T1000 (cell line): ENCODE measurements at places on chromosomes 3 and 15.

- DNase-seq, result no peak
Measured at GRCh38 chr15:76184650-76185035, 124.9 kb downstream of the TMEM266 start.

DNA sequence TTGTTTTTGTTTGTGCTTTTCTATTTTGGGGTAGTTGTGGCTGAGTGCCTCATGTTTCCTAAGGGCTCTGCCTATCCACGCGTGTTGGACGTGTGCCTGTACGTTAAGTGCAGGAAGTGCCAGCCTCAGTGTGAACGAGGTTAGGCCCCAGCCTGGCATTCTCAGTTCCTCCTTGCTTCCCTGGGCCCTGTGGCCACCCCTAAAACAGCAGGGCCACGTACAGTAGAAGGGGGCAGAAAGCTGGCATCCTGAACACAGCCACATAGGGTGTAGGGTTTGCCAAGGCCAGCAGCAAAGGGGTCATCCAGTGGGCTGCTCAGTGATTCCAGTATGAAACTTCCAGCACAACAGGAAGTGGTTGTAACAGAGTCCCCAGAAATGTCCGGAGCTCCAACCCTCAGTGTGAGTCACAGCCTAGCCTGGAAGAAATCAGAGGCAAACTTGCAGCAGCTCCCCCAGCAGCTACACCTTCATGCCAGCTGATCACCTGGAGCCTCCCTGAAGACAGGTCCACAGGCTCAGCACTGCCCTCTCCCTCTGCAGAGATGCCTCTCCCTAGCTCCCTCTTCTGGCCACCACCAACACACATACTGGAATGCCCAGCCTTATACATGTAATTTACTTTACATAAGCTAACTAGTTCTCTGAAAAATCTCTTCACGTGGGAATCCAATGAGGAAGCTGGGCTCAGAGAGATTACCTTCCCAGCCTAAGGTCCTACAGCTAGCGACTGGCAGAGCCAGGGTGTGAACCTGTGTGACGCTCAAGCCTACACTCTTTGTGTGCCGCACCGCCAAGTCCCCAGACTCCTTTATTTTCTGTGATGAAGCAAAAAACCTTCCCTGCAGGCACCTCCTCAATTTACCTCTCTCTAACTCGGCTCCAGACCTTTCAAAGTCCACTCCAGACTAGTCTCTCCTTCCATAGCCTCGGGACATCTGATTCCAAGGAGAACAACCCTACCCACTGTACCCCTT is 26.6 kb downstream of the ILDR1 start:
- DNase-seq, result no peak

DNA sequence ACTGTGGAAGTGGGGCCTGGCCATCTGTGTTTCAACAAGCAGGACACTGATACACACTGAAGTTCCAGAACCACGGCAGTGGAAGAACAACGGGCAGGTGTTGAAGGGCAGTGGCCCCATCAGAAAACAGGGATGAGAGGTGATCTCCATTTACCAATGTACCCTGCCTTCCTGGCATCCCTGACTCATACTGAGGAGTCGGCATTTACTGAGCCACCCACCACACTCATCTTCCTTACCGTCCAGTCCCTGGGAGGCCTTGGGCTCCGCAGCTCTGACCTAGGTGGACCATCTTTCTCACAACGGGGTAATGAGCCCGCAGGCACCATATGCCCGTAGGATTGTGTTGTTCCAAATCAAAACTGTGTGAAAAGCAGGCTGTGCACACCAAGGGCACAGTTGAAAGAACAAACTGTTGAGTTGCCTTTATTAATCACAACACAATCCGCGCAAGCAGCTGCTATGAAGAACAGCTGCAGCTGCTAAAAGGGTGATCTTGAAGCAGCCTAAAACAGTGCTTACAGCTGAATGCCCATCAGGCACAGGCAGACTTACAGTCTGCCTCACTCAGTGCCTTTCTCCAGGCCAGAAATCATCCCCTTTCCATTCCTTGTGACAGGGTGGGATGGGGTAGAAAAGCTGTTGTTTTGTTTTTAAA is 12.9 kb downstream of the MB21D2 start:
- no peak for DNase-seq

DNA sequence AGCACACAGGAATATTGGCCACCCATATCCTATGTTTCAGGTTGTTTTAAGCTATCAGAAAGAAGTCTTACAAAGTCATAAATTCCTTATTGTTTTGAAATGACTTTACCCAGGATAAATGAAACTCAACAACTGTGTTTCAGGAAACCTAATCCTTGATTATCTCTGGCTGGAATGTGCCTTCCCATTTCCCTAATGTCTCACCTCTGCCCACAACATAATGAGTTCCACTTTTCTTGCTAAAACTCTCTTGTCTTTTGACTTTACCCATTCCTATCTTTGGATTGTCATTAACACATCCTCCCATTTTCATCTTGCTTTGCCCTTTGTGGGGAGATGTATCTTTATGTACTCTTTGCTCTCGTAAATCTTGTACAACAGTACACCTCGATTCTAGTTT is 200.0 kb upstream of the DNAJC19 start:
- no peak for DNase-seq

DNA sequence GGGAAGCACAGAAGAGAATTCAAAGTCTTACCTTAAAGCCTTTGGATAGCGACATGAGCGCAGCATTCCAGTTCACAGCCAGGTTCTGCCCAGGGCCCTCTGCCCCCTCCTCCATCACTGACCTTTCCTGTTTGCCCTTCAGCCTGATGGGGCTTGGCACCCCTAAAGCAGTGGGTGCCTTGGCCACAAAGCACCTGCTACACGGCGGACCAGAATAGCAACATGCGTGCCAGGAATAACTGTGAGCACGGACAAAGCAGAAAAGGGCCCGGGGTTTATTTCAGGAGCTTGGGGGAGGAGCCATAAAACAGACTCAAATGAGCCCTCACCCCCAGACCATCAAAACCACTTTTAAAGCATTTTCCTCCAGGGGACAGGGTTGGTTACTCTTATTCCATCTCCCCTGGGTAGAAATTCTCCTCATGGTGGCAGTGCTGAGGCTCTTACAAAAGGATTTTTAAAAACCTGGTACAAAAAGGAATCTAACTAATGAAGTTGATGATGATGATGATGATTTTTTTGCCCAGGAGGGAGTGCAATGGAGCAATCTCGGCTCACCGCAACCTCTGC is 135.4 kb downstream of the KLF13 start:
- DNase-seq, result no peak

- no peak for DNase-seq
Measured at GRCh38 chr3:39443530-39443929, 23.9 kb upstream of the MOBP start.

- DNase-seq, result no peak
Measured at GRCh38 chr3:149199474-149199873, 22.2 kb downstream of the CP start.

DNA sequence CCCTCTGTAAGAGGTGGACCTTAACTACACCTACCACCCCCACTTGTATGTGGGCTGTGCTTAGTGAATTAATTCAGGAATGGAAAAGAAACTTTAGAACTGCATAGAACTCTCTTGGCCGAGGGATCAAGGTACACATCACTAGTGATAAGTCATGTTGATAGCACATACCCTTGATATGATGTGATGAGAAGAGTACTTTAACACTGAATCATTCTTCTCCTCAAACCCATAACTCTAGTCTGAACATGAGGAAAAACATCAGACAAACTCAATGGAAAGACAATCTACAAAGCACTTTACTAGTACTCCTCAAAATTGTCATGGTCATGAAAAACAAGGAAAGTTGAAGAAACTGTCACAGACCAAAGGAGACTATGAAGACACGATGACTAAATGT is 87.6 kb downstream of the P2RY1 start:
- no peak for DNase-seq

DNA sequence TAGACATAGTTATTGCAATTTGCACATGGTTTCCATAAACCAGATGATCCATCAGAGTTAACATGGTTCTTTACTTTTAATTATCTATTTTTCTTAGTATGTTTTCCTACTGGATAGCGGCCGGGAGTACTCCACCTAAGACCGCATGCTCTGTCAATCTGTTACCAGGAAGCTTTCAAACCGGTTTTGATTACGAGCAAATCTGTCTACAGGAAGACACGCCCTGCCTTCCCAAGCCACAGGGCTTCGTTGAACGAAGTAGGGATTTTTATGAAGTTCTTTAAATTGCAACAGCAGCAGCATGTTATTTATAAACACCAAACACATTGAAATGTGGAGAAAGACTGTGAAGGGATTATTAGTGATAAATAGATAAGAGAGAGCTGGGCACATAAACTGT is 283.3 kb upstream of the ROBO2 start:
- no peak for DNase-seq

DNA sequence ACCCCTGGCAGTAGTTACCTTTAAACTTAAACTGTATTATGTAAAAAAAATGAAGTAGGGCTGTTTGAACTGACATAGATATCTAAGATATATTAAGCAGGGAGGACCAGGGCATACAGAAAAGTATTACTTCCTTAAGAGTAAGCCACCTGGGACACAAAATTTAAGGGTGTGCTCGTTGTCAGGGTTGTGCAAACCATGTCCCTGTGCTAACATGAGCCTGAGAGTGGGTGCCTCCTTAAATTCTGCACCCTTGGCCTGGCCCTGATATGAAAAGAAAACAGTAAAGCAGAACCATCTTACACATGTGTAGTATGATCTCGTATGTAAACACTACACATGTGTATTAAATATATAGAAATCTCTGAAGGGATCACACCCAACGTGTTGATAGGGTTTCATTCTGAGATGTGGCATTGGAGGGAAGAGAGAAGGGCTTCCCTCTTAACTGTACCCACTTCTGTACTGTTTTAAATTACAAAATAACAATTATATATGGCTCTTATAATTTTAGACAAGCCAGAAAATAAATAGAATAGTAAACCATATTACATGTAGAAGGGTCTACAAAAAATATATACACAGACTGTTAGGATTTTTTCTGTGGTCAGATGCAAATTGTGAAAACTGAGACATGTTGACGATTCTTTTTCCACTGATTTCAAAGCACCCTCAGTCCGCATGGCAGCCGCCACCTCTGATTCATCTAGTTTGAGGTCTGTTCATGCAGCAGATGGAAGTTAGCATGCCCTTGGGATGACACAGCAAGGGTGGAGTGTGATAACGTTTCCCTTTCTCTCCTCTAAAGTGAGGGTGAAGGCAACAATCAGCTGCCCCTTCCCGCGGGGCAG is 400.8 kb upstream of the PROK2 start:
- DNase-seq, result peak; percentile 55

- no peak for DNase-seq
Measured at GRCh38 chr15:82554849-82555248, 14.6 kb upstream of the RPS17 start.

GRCh38 chr15:32982001-32982400 is 212.5 kb downstream of the FMN1 start:
- DNase-seq, result no peak

- DNase-seq, result no peak
Measured at GRCh38 chr15:85579957-85580694, 199.7 kb downstream of the AKAP13 start.

GRCh38 chr3:13352621-13353131 is 67.4 kb downstream of the NUP210 start:
- no peak for DNase-seq

- DNase-seq, result no peak
Measured at GRCh38 chr15:50077651-50078050, 41.4 kb downstream of the ATP8B4 start.

DNA sequence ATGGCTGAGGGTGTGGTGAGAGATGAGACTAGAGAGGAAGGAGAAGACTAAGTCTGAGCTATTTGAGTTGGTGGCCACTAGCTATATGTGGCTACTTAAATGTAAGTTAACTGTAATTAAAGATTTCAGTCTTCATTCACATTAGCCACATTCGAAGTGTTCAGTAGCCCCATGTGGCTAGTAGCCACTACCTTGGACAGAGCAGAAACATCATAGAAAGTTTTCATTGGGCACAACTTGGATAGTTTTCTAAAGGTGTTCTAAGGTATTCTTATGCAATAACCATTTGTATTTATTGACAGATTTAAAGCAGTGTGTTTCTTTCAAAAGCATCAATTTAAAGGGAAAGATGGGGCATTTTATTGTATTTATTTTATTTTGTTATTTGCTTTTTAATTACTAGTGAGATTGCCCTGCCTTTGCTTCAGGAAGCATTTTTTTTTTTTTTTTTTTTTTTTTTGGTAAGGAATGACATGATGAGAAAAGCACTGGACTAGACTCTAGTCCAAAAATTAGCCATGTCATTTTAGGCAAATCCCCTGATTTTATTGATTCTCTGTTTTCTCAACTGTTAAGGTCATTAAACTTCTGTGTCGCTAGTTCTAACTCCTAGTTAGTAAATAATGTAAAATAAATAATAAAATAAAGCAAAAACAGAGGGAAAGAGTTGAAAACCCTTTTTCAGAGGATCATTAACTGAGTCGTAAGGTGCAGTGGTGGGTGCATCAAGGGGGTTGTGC is 153.0 kb upstream of the ROBO2 start:
- no peak for DNase-seq

DNA sequence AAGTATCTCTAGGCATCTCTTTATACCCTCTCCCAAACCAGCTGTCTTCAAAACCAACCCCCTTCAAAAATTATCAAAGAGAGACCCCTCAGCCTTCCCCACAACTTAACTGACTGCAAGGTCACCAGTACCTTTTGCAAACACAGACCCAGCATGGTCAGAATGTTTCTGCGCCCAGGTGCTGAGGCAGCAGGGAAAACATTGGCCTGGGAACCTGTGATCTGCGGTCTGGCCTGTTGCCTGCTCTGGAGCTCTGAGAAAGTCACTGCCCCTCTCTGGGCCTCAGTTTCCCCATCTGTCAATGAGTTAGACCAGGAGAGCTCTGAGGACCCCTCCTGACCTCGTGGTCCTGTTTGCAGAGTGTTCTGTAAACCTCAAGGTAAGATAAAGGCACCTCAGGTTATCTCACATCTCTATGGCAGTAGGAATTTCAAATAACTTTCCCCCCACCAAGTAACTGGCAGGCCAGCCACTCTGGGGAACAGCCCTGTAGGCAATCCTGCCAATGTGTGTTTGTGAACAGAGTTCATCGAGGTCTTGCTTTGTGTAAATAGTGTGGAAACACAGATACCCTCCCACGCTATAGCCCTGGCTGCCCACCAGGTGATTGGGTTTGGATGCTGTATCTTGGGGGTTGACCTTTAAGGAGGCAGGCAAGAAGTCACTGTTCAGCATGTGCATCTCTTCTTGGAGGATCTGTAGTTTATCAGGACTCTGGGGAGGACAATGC is 50.0 kb upstream of the SMAD6 start:
- no peak for DNase-seq

DNA sequence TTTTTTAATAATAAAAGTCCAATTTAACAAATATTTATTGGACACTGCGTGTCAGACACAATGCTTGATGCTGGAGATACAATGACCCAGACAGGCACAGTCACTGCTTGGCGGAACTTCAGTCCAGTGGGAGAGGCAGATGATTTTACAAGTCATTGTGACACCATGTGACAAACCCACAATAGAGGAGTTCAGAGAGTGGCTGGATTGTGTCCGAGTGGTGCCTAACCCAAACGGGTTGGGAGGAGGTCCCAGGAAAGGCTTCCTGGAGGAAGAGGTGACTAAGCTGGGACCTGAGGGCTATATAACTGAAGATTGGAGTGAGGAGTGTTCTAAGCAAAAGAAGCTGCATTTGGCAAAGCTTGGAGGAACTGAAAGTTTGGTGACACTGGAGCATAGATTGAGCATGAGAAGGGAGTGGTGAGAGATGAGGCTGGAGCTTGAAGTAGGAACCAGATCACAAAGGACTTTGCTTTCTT is 41.4 kb downstream of the CRTC3 start:
- DNase-seq, result no peak
